Stimulated activated CD4-positive, alpha-beta T cell treated with anti-CD3 and anti-CD28 coated beads, TNF-alpha, amount 100 ng/mL, for 1 hour (primary cell): ENCODE measurements at places on chromosomes 12 and 14.

DNA sequence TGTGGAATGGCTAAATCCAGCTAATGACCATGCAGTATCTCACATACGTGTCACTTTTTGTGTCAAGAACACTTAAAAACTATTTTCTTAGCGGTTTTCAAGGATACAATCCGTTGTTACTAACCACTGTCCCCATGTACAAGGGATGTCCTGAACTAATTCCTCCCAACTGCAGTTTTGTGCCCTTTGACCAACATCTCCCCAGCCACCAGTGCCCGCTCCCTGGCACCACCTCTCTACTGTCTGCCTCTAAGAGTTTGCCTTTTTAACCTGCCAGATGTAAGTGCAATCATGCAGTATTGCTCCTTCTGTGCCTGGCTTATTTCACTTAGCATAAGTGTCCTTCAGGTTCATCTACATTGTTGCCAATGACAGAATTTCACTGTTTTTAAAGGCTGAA, 315.7 kb downstream of the TMEM121 start:
- no peak for DNase-seq

DNA sequence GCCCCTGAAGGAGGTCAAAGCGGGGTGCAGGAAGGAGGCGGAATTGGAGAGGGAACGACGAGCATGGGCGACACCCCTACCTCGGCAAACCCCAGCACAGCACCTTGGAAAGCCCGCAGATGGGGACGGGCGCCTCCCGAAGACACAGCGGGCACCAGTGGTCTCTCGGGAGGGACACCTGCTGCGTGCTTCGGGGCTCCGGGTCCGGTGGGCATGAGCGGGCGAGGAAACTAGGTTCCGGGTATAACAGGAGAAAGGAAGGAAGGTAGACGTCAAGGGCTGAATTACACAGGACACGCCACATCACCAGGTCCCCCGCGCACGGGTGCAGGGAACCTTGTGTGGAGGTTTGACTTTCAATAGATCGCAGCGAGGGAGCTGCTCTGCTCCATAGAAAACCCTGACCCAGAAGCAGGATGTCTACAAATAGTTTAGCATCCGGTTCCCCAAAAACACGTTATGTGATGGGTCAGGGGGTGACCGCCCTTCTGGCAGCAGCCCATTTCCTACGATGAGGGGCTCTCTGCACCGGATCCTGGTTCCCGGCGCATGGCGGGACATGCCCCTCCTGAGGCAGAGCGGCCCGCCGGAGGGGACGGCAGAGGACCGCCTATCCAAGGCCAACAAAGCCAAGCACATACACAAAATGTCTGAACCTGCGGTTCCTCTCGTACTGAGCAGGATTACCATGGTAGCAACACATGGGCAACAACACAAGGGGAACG, 196.9 kb downstream of the ALG10 start:
- DNase-seq, result no peak

DNA sequence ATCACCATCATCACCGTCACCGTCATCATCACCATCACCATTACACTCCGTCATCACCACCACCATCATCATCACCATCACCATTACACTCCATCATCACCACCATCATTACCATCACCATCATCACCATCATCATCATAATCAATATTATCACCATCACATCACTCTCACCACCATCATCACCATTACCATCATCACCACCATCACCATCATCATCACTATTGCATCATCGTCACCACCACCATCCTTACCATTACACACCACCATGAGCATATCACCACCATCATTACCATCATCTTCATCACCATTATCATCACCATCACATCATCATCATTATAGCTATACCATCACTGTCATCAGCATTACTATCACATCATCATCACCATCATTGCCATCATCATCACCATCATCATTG, 93.7 kb downstream of the KIF26A start:
- no peak for DNase-seq

- no peak for DNase-seq
These were observed 396.1 kb downstream of the TMTC2 start for GRCh38 chr12:83082690-83083276.

GRCh38 chr14:54175298-54175942, 218.8 kb upstream of the BMP4 start:
- DNase-seq, result no peak

DNA sequence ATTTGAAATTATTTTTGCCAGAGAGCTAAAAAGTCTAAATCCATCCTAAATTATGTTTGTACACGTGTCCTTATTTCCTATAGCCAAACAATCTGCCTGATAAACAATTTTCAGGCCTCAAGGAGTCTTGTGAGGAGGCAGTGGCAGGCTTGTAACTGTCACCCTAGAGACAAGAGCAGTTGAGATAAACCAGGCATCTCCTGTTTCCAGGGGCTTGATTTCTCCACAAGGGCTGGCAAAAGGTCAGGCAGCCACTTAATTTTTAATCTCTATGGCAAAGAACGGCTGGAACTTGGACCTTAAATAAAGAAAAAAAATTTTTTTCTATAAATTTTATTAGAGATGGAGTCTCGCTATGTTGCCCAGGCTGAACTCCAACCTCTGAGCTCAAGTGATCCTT, 15.5 kb downstream of the PKP2 start:
- no peak for DNase-seq

GRCh38 chr12:2137711-2138110, 84.9 kb downstream of the CACNA1C start:
- DNase-seq, result no peak

- no peak for DNase-seq
These were observed 707.5 kb upstream of the TMEM132C start for GRCh38 chr12:127559349-127560040.

- DNase-seq, result no peak
These were observed 9.8 kb downstream of the KLHDC1 start for GRCh38 chr14:49702725-49703124.

GRCh38 chr14:98705871-98706300, 566.1 kb downstream of the BCL11B start:
- DNase-seq, result no peak

- DNase-seq, result no peak
These were observed 306.3 kb downstream of the CACNA1C start for GRCh38 chr12:2358986-2359658.

GRCh38 chr14:88229428-88229827, 93.6 kb downstream of the KCNK10 start:
- no peak for DNase-seq

DNA sequence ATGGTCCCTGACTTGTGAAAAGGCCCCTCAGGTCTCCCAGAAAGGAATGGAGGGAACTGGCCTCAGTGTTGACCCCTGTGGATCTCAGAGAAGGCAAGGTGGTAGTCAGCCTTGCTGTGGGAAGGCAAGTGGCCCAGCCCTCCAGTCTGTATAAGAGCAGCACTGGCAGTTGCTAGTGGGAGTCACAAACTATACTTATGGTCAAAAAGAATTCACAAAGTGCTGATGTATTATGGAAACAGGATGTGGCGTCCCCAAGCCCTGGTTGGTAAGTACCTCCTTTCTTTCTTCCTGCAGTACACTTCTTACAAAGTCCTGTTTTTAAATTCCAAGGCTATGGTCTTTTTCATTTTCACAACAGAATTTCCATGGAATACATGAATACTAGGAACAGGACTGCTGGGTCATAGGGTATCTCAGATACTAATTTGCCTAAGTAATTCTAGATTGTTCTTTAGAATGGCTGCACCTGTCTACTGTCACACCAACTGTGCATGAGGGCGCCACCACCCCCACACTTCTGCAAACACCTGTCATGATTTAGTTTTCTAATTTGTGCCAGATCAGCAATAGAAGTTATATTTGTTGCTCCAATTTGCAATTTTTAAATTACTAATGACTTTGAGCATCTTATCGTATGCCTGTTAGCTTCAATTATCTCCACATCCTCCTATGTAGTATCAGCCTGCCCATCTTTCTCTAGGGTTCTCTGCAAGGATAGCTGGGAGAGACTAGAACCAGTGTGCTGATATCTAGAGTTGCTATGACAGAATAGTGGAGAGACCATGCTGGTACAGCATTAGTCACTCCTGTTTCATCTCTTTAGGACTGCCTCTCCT, 40.7 kb upstream of the TMEM263 start:
- no peak for DNase-seq

GRCh38 chr12:66767536-66767935, 88.7 kb upstream of the GRIP1 start:
- no peak for DNase-seq

- DNase-seq, result no peak
These were observed 53.5 kb upstream of the RNU6-8 start for GRCh38 chr14:32256576-32256975.

DNA sequence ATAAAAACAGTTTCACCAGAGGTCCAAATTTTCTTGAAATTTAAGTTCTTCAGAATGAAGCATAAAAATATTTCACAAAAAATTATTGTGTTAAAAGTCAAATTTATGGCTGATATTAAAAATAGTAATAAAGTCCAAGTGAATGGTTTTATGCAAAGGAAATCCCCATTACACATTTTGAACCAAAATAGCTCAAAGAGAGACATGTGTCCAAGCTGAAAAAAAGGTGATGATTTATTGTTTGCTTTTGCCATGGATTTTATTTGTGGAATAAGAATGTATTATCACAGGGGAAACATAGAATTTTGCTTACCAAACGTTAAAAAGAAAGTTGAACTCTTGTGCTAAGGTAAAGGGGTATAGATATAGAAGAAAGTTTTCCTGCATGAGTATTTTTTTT, 4.6 kb downstream of the FOXG1 start:
- DNase-seq, result no peak

GRCh38 chr14:75751296-75751695, 90.2 kb downstream of the TTLL5 start:
- DNase-seq, result no peak

DNA sequence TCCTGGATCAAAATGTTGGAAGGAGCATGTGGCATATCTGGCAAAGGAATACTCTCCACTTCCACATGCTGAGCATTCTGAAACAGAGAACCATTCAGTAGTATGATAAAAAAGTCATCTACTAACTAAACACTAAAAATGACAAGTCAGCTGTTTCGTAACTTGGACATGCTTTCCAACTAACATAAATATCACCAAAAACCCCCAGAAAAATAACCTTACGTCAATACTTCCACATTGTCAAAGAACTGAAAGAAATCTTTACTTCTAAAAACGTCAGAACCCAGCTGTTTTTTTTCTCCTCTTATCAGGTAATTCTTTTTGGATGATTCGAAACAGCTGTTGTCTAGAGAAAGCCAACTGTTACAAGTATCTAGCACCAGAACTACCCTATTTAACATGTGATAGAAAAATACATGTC, 8.2 kb downstream of the WBP11 start:
- DNase-seq, result no peak

DNA sequence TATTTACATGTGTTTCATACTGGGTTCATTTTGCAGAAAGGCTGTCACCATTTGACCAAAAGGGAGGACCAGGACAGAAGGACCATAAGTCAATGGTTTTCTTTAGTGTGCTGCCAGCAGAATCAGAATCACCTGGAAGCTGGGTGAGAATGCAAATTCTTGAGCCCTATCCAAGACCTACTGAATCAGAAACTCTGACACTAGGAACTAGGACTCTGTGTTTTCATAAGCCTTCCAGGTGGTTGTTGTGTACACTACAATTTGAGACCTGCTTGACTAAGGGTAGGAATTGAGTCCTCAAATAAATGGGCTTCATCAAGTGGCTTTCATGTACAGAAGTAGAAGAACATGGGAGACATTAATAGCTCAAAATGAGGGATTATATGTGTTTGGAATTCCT, 32.2 kb downstream of the PDE6H start:
- DNase-seq, result no peak

GRCh38 chr14:37340353-37340752, 142.6 kb downstream of the MIPOL1 start:
- no peak for DNase-seq

- no peak for DNase-seq
These were observed 2.6 kb upstream of the WNT10B start for GRCh38 chr12:48973941-48974673.

DNA sequence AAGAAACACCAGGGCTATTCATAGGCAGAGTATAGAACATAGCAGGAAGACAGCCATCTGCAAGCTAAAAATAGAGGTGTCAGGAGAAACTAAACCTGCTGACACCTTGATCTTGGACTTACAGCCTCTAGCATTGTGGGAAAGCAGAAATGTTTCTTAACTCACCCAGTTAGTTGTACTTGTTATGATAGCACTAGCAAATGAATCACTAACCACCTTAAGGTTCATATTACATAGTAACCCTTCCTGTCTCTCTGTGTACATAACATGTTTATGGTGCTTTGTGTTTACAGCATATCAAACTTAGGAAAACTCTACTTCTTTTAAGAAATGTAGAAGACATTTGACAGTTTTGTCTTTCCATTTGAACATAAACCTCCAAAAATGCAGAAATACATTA, 1031.3 kb downstream of the FSCB start:
- DNase-seq, result no peak

GRCh38 chr12:10069099-10069498, 29.7 kb downstream of the CLEC1A start:
- DNase-seq, result no peak

DNA sequence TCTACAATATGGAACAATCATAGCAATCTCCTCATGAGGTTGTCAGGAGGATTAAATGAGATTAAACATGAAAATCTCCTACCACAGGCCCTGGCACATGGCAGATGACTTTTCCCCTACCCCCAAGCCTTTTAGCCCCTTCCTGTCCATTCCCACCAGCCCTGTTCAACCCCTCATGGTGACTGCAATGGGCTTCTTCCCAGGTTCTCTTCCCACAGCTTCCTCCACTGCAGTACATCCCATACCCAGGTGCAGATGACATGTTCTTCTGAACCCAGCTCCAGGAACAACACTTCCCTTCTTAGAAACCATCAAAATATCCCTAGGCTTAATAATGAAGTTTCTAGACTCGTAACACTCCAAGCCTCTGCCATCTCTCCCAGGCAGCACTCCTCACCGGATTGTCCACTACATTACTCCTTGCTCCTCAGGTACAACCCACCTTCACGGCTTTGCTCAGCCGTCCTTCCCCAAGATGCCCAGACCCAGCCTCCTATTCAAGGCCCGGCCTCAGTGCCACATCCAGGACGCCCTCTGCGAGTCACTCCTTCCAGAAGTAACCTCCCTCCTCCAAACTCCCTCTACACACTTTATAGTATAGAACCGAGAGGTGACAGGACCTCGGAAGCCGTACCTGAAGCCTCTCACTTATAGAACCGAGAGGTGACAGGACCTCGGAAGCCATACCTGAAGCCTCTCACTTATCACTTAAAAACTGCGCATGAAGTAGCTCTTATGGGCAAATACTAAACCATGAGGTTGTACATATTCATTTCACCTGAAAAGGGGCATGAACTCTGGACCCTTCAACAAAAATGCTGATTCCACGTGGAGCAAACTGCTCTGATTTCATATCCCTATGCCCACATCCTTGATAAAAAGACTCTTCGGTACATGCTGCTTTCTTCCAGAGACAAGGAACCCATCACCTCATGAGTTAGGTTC, 1.5 kb downstream of the CRACR2A start:
- no peak for DNase-seq

DNA sequence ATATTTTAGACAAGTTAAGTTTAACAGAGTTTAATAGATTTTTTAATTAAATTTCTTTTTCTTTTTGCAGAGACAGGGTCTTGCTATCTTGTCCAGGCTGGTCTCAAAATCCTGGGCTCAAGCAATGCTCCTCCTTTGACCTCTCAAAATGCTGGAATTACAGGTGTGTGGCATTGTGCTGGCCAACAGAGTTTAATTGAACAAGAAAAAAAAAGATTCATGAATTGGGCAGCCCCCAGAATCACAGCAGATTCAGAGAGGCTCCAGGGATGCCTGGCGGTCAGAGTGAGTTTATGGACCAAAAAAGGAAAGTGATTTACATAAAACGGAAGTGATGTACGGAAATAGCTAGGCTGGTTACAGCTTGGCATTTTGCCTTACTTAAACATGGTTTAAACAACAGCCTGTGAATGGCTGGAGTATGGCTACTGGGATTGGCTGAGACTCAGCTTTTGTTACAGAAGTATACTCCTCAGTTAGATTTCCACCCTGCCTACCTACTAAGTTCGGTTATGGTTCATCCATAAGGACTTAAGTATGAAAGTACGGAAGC, 14.5 kb upstream of the TESPA1 start:
- DNase-seq, result no peak
